ENCODE measurements at places on chromosomes 4 and X. TPM values are rescaled to one million over a fixed set of nuclear protein-coding genes. Genes with fewer than 3 reads are reported as not detected.

GRCh38 chrX:1521459-1521956, 15.5 kb downstream of the P2RY8 start:
- H3K4me1 ChIP-seq: peaks cover 3% of the 10 kb centered on the region
- no peak overlapping the region for H3K27ac ChIP-seq
- no peak overlapping the region for H3K4me3 ChIP-seq
- no peaks in the 10 kb centered on the region for H3K36me3 ChIP-seq
- peak; percentile 76 for DNase-seq

DNA sequence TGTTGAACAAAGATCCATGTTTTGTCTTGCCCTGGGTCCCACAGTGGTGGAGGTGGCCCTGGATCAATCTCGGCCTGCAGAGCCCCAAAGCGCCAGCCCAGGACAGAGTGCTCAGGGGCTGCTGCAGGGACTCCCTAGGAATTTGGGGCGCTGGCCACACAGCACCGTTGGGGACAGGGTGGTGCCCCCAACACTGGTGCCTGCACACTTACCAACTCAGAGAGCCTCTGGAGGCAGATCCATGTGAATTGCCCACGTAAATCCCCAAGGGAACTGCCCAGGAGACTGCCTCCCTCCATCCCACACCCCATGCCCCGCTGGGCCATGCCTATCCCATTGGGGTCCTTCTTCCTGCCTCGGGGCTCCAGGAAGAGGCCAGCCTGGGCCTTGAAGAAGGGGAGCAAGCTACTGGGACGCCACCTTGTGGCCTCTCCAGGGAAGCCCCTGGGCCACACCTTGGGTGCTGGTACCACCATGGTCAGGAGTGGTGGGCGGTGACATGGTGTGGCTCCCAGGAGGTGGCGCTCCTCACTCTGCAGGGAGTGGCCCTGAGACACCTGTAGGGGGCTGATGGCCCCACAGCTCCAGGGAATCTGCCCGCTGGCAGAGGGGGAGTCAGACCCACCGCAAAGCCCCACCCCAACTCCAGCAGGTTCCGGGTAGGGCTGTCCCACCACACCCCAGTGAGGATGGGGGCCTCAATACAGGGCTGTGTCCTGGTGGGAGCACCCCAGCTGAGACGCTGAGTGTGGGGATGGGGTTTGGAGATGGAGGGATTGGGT, 22.8 kb downstream of the CFAP99 start:
- H3K4me3 ChIP-seq: peak overlapping the region; percentile 37
- no peaks in the 10 kb centered on the region for H3K4me1 ChIP-seq
- H3K27ac ChIP-seq: no peak overlapping the region

Gene BMPR1B
- 1.0 TPM for total RNA-seq

Gene C4orf51
- not detected for total RNA-seq
